ENCODE measurements at places on chromosomes 7 and 10.

GRCh38 chr7:149559711-149560110 is 62.1 kb upstream of the ZNF746 start:
- no peak for DNase-seq

- no peak for DNase-seq
These were observed 2.4 kb downstream of the SFTPD start for GRCh38 chr10:79946271-79947082.

DNA sequence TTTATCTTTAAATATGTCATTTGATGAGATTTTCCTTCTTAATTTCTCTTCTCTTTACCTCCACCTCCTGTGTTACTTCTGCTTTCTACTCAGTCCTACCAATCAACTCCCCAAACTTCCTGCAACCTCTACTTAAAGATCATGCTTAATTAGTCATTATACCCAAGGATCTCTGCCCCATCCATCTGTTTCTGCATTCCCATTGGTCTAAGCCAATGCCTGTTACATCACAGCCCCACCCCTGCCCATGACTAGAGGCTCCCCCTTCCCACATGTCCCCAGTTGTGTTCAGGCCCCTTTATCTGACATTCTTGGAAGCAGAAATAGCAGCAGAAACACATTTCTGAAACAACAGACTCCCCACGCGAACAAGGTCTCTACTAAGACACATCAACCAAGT is 319.1 kb upstream of the NFE2L3 start:
- DNase-seq = no peak

- peak; percentile 35 for DNase-seq
These were observed 8.3 kb downstream of the AEBP1 start for GRCh38 chr7:44112231-44112996.

DNA sequence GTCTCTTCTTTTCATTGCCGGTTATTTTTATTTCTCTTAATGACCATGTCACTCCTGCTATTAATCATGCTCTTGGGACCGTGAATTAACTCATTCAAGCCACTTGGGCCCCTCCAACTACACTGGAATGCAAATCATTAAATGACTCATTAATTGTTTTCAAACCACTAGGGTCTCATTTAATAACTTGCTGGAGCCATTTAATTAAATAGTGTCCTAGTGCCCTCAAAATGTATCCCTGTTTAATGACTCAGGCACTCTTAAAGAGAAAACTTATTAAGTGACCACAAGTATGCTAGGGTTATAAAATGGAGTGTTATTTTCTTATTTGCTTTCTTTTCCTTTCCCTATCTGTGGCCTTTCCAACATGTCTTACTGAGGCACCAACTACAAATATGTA is 73.0 kb downstream of the PLXDC2 start:
- no peak for DNase-seq

DNA sequence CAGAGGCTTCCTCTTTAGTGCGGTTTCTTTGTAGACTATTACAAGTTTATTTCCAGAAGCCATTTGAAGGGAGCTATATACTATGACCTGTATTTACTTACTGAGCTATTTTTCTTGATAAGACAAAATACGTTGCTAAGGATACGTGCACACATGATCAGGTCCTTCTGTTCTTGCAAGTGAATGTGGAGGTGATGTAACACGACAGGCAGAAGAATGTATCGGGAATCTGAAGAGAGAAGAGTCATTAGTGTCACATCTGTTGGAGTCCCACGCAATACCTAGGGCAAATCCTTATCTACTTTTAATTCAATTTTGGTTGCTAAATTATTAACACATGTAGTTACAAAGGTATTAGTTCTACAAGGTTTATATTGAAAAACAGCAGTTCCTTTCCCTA is 284.6 kb upstream of the IMMP2L start:
- no peak for DNase-seq

- DNase-seq = no peak
These were observed 25.4 kb downstream of the STAM start for GRCh38 chr10:17669185-17669872.

DNA sequence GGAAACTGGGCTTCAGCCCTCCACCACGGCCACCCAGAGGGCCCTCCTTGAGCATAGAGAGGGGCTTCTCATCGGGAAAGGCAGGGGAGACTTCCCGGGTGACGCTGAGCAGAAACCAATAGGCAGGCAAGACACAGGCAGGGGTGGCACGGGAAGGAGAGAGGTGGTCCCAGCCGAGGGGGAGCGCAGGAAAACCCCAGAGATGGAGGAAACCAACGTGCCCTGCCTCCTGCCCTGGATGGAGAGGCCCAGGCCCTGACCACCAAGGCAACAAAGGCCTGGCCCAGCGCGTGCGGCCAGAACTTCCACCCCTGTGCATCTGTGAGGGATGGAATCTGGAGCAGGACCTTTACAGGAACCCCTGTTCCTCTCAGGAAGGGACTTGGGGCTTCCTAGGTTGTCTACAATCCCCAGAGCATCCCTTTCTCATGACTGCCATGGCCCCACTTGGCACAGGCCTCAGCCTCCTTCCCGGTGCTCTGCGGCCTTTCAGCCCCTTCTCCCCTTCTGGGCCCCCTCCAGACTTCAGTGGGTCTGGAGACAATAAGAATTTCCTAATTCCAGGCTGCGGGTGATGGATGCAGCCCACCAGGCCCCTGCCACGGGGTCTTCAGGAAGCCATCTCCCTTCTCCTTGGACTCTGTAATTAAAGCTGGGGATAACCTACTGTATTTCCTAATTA is 137.0 kb upstream of the RET start:
- no peak for DNase-seq

GRCh38 chr10:69696073-69696731 is 66.2 kb downstream of the FAM241B start:
- DNase-seq = no peak

GRCh38 chr7:124655990-124656389 is 109.6 kb downstream of the GPR37 start:
- peak; percentile 45 for DNase-seq

- DNase-seq = no peak
These were observed 120.0 kb upstream of the PLPP4 start for GRCh38 chr10:120336911-120337540.

GRCh38 chr10:4772202-4772570 is 53.8 kb upstream of the AKR1E2 start:
- no peak for DNase-seq

DNA sequence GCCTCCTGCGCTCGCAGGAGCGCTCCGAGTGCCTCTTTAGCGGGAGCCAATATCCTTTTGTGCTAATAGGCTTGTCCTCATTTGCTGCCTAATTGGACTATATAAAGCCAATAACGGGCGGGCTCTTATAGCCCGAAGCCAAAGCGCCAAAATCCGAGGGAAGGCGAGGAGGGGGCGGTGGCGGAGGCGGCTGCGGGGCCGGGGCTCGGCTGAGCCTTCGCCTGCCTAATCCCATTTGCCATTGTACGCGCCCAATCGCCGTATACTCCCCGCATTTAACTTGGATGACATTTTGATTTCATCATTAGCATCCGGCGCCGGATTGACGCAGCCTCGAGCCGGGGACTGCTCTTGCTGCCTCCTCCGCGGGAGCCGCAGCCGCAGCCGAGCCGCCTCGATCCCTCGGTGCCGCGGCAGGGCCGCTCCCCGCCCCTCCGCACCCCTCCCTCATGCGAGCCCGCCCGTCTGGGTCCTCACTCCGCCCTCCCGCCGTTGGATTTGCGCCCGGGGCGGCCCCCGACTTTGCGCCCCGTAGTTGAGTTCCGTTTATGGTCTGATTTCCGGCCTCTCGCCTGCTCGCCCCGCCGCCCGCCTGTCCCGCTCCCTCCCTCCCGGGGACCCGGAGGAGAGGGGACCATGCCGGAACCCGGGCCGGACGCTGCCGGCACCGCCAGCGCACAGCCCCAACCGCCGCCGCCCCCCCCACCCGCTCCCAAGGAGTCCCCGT is at the start of gene HMX3:
Gene HMX3, plus strand, starts transcription at position 556 of the 727 bp plus-strand sequence. Its CDS starts 81 bp downstream, at position 637.
- DNase-seq = peak; percentile 69
